RKO (cell line): ENCODE measurements at places on chromosomes 3 and 15.

DNA sequence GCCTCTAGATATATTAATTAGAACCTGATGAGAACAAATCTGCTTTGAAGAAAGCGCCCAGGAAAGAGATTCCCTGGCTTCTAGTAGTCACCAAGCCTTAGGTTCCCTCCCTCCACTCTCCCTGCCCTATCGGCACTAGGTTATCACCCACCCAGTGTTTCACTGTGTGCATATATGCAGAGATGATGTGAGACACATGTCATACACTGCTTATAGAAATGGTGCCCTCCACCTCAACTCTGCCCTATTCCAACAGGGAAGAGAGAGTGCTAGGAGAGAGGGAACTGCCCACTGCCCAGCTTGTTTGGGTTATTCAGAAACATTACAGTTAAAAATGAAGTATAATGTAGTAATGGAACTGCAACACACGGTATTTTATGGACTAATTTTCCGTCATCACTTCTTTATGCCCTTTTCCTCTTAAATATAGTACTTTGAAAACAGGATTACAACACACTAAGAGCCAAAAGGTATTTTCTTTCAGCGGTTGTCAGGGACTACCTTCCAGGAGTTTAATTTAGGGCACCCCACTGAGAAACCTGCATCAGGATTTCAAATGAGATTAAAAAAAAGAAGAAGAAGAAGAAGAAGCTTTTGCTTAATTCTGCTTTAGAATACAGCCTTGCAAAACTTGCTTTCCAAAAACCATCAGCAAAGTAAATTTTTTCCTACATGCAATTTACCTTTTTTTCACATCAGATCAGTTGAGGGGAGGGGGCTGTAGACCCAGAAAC, 55.3 kb downstream of the MEIS2 start:
- no peak for DNase-seq

DNA sequence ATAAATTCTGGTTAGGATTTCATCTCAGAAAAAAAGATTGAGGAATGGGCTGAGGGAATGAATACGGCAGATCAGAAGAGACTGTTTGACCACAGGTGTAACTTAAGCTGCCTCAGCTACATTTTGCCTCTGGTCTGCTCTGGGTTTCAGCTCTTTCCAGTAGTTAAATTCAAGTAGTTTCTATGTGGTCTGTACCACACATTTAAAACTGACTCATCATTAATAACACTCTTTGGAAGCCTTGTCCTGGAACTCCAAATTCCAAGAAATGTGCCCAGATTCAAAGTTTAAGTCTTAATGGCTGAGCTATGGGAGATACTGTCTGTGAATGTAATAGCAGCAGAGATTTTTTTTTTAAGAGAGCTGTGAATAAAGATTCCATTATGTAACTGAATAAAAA, 133.1 kb upstream of the IGSF10 start:
- no peak for DNase-seq

GRCh38 chr3:30496066-30496966, 110.1 kb upstream of the TGFBR2 start:
- no peak for DNase-seq

GRCh38 chr3:143831208-143831607, 17.1 kb downstream of the SLC9A9 start:
- DNase-seq: no peak

DNA sequence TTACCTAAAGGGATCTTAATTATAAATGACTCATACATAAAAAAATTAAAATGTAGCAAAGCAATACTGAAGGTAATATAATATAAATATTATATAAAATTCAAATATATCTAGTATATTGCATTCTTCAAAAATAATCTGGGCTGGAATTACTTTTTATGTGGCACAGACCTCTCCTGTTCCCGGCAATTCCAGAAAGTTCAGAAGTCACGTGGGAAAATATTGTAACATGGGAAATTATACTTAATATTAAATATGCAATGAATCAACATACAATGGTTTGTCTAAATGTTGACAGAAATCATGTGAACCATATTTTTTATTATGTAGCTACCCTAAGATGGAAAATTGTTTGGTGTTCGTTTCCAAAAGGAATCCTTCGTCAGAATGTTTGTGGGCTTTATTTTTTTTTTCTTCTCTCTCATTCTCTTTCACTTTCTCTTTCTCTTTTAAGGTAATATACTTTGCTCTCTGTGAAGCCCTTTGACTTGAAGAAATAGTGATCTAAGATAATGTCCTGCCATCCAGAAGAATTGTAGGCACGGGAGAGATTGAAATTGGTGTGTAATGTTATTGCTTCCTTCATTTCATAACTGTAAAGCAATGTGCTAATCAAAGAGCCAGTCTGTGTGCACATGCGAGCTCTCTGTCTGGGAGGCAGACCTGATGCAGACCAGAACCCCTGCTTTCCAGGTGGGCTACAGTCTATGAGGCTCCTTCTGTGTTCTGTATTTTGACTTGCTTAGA, 559.4 kb downstream of the NR2F2 start:
- no peak for DNase-seq
